ENCODE measurements at places on chromosomes 5 and 9.

DNA sequence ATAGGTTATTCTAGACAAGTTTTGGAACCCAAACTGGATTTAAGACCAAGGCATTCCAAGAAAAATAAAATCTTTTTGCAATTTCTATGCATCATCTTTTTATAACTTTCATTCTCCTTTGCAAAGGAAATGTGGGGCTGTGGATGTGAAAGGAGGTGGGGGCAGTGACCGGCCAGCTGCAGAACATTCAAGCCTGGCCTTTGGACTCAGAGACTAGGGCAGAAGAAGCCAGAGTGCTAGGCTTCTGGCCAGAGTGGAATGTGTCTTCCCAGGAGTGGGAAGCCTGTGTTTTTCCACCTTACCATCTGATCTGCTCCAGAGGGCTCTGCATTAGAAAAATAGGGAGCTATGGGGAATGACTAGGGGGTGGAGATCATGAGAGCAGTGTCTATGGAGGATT, 148.5 kb downstream of the C9orf152 start:
- DNase-seq, result no peak

DNA sequence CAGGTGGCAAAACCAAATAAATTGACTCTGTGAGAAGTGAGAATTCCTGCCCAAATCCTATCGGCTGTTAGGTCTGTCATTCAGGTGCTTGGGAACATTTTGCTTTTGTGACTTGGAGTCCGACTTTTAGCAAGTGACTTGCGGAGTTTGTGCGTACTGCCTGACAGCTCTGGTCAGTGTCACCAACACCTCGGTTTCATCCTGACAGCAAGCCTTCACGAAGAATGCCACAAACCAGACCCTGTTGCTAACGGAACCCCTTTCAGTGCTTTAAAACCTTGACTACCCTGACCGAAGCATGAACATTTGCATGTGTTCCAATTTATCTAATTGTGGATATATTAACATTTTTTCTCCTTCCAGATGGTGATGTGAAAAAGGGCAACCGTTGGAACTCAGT, 26.5 kb downstream of the LIX1 start:
- DNase-seq, result no peak

DNA sequence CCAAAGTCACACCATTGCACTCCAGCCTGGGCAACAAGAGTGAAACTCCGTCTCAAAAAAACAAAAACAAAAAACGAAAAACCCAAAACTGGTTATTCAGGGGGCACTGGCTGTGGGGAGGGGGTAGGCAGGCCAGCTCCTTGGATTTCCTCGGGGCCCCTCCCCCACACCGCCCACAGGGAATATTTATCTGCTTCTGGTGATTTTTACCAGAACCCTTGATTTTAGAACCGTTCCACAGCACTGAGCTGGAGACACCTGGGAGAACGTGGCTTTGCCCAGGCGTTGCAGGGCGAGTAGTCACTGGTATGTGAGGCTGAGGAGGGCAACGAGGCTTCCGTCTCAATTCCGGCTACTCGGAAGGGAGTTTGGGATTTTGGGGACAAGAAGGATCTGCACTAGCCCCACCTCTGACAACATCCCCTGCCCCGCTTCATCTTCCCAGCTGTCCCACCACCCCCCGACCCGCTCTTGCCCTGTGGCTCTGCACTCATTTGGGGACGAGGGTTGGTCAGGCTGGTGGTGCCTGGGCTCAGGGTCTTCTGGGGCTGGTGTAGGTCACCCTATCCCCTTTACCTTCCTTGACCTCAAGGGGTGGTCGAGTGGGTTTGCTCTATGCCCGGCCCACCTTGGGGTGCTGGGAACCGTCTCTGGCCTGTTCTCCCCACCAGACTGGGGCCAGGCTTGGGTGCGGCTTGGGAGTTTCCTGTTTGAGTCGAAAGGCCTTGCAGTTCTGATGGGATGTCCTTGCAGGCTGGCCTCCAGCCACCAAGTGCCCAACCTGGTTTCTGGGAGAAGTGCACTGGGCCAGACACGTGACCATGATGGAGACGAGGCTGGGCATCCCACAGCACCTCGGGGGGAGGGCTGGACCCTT, 3.5 kb downstream of the AHRR start:
- DNase-seq, result no peak

GRCh38 chr5:7808998-7809397, 41.9 kb downstream of the CFAP90 start:
- DNase-seq, result no peak

GRCh38 chr9:21402386-21403251, 6.3 kb upstream of the IFNA8 start:
- DNase-seq, result no peak

DNA sequence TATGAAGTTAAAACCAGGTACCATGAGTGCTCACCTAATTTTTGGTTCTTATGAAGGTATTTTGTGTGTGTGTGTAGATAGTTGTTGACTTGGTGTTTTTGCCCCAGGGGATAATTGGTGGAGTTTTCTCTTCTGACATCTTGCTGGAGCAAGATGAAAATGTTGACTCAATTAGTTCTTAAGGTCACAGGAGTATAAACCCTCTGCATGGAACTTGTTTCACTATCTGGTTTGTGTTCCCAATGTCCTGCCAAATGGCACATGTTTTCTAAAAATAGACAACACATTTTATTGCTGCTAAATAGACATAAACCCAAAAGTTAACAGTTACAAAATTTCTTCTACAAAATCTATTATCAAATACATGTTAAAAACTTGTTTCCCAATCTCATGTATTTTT, 180.9 kb downstream of the FAM170A start:
- DNase-seq, result no peak

DNA sequence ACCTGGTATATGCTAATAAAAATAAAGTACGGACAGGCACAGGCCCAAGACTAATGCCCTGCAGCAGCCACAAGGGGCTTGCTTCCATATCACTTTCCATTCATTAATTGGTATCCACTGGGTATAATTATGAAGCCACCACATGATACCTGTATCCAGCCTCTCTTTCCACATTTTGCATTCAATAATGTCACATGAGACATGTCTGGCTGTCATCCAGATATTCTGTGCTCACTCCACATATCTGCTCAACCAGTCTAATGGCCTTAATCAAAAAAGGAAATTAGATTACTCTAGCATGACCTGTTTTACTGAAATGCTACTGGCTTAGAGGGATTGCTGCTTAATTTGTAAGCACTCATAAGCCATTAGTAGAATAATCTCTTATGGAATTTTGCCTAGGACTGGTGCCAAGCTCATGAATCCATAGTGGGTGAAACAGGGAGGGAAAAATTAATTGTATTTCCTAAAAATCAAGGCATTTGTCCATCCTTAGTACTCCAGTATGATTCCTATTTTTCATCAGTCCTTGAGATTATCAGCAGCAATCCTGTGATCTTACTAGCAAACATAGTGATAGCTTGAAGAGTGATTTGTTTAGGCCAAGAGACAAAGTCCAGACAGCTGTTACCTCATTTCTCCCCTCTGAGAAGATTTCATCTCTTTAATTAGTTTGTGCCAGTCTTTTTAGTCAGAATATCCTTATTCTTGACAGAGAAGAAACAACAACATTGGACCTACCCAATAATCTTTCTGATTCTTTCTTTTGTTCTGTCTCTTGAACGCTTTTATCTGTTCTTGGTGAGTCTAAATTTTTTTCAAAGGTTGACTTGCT, 119.2 kb upstream of the ABCA1 start:
- peak; percentile 25 for DNase-seq

DNA sequence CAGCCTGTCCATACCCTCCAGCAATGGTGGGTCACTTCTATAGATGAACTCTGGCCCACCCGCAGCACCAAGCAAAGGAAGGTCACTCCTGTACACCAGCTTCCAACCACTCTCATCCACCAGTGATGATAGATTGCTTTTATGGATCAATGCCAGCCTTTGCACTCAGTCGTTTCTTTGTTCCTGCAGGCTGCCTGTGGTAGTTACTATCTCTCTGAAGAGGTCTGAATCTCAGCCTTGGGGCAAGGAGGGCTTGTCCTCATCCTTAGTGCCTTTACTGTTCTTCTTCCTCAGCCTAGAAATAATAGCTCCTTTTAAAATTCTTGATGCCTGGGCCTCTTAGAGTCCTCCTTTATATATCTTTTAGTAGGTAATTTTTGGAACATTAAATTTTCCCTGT, 100.8 kb downstream of the TMC1 start:
- no peak for DNase-seq

- no peak for DNase-seq
Measured at GRCh38 chr5:137061382-137061781, 437.7 kb downstream of the SPOCK1 start.

DNA sequence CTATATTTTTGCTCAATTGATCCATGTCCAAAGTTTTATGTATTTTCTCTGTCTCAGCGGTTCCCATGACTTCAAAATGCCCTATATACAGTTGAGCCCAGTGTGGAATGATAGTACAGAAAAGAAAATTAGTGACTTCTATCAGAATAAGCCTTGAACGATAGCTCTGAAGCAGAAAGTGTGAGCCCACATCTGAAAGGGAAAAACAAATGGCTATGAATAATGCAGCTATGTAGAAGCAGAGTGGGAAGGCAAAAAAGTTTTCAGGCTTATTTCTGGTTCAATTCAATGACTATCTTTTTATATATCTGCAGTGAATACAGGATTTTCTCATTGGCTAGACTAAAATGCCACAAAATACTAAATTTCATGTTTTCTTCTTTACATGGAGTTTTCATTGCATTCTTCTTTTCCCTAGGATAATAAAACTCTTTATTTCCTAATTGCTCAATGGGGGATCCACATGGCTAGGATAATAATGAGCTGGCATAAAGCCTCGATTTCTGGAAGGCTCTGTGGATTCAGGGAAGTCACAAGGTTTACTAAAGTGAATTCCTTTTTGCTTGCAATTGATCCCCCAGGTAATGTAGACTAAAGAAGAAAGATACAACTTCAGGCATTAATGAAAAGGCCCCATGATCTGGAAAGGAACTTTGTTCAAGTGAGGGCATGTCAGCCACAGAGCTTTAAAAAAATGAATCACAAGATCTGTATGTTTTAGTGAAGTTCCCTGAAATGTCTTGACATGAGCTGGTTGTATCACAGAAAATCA, 377.0 kb upstream of the RIOK2 start:
- DNase-seq, result no peak

GRCh38 chr9:74321396-74321795, 175.7 kb upstream of the RORB start:
- no peak for DNase-seq

- DNase-seq, result no peak
Measured at GRCh38 chr5:53313145-53313544, 167.3 kb upstream of the FST start.

GRCh38 chr5:55159763-55160492, at the start of gene GPX8:
TSS of gene GPX8 (plus strand) at chr5:55160171. CDS start at chr5:55160193, 22 bp downstream.
- DNase-seq, result peak; percentile 35

GRCh38 chr5:135739383-135739981, 95.0 kb upstream of the SLC25A48 start:
- no peak for DNase-seq

DNA sequence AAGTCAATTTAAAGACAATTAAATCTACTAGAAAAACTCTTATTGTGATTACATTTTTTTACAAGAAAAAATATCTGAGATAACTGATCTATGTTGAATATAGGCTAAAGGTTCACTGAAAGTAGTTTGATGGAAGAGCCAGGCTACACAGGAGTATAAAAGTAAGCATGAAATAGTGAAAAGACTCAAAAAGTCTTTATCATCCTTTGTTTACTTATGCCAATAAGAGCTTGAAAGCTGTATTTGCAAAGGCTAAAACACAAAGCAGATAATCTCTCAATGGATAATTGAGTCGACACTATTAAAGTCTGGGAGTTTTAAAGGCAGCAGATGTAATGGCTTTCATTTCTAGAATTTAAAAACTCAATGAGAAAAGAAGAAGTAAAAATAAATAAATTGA, 42.0 kb downstream of the SSBP2 start:
- no peak for DNase-seq

GRCh38 chr5:98929710-98930298, 997 bp upstream of the CHD1 start:
- no peak for DNase-seq

DNA sequence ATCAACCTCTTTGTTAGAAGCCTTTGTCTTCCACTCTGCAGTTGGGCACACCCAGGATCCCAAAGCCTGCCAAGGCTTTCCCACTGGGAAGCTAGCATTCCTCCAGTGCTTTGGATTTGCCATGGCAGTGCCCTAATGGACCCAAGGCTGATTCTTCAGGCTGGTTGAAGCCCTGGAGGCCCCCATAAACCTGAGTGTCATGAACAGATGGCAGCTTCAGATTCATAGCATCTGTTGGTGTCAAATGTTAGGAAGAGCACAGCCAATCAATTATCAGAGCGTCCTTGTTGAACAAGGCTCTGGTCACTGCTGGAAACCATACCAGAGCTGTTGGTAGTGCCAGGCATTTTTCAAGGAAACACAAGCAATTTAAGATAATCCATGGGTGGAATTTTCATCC, 241.1 kb upstream of the KLF4 start:
- DNase-seq, result no peak

GRCh38 chr9:111900151-111900857, 3.7 kb downstream of the UGCG start:
- DNase-seq, result no peak

DNA sequence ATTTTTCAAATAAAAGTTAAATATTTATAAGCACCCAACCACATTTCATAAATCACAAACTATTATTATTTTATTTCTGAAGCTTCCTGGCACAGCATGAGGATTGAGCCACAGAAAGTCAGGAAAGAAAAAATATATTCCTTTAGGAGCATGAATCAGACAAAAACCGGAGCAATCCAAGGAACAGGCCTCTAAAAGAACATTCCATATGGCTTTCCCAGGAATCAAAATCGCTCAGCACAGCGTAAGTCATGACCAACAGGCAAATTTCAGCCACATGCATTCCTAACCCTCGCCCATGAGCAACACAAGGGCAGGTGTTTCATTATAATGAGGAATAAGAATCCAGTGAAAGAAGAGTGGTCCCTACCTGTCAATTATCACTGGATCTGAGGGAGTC, 26.7 kb downstream of the EBF1 start:
- DNase-seq, result no peak

DNA sequence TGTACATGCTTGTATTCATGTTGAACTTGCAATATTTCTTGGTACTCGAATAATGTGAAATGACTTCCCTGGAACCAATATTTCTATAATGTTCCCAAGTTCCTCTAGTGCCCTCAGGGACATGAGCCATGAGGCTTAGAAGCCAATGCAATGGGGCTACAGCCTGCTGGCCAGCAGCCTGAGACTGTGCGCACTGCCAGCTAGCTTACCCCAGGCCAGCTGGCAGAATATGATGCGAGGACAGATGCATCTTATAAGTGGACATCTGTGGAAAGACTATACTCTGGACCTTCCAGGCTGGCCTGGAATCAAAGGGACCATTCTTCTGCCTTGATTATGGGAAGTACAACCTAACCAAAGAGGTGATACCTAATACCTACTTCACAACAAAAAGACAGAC, 1862.0 kb upstream of the ACO1 start:
- no peak for DNase-seq

GRCh38 chr5:103120607-103121200, 603 bp downstream of the PPIP5K2 start:
- peak; percentile 45 for DNase-seq

DNA sequence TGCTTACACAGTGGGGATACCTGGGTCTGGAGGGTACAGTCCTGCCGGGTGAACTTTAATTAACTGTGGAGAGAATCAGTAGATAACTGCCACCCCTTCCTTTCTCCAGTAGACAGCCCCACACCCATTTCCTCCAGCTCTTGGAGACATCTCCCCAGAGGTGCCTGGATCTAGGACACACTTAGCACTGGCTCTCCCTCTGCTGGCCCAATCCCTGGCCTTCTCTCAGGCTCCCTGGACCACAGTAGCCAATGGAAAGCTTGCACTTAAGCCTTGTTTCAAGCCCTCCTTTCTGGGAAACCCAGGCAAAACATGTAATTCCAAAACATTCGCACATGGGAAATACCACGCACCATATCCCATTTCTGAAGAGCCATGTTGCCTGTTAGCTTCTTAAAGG, 169.2 kb upstream of the GAS1 start:
- no peak for DNase-seq
